ENCODE measurements at places on chromosomes 2 and 18. TPM values are rescaled to one million over a fixed set of nuclear protein-coding genes. Genes with fewer than 3 reads are reported as not detected.
A peak's percentile ranks its signal among the peaks of the same experiment; 100 is the strongest.

DNA sequence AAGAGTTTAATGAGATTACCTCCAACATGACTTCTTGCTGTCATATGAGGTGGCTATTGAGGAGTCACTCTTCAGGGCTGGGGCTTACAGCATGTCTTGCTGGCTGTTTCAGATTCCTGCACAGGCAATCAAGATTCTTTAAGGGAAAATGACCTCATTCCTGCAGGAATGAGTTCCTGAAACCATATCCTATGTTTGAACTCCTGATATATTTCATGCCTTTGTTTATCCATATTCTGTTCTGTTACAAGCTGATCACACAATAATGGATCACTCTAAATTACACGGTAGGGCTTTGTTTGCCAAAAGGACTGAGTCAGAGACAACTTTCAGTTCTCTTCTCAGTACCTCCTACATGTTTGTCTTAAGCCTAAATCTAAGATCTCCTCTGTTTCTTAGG is 879.8 kb upstream of the PIK3C3 start:
- no peaks in the 10 kb centered on the region for H3K4me1 ChIP-seq
- H3K27ac ChIP-seq, result no peak overlapping the region
- no peaks in the 10 kb centered on the region for H3K36me3 ChIP-seq

GRCh38 chr2:170213651-170214050 is 35.7 kb downstream of the MYO3B start:
- no peak for DNase-seq
- no peaks in the 10 kb centered on the region for H3K4me1 ChIP-seq
- no peaks in the 10 kb centered on the region for H3K36me3 ChIP-seq
- H3K4me3 ChIP-seq, result no peak overlapping the region
- no peak overlapping the region for H3K27ac ChIP-seq
- H3K27me3 ChIP-seq, result peaks cover 13% of the 10 kb centered on the region

Gene NT5C1B
- not detected for total RNA-seq

- H3K4me1 ChIP-seq, result peaks cover 61% of the 10 kb centered on the region
- H3K27me3 ChIP-seq, result no peaks in the 10 kb centered on the region
- peak overlapping the region; percentile 88 for H3K27ac ChIP-seq
- peak; percentile 77 for DNase-seq
Measured at GRCh38 chr2:189304360-189304759, 124.8 kb upstream of the COL5A2 start.

- no peaks in the 10 kb centered on the region for H3K36me3 ChIP-seq
- no peak for DNase-seq
- no peak overlapping the region for H3K4me3 ChIP-seq
- no peak overlapping the region for H3K27ac ChIP-seq
- H3K27me3 ChIP-seq, result no peaks in the 10 kb centered on the region
Measured at GRCh38 chr2:19198381-19198780, 160.0 kb downstream of the OSR1 start.

GRCh38 chr2:172387361-172387760 is 40.0 kb upstream of the ITGA6 start:
- no peaks in the 10 kb centered on the region for H3K36me3 ChIP-seq
- no peak for DNase-seq
- peaks cover 3% of the 10 kb centered on the region for H3K27me3 ChIP-seq

DNA sequence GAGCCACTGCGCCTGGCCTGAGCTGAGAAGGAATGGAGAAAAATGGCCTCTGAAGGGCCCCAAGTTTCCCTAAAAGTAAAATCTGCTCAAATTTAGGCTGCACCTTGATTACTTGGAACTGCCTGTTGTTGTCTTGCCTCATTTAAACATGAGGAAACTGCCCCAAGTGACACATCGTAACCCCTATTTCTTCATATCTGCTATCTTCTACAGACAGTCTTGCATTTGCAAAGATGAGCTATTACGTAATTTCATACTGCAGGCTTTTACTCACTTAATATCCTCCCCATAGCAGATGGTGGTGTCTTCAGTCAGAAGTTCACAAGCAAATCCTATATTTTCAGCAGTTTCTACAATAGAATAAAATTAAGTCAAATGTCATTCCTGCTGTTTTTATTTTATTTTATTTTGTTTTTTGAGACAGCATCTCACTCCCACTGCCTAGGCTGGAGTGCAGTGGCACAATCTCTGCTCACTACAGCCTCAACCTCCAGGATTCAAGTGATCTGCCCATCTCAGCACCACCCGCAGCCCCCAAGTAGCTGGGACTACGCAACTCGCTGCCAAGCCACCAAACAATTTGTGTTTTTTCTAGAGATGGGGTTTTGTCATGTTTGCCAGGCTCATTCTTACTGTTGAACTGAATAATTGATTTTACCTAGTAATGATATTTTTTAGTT is 45.3 kb upstream of the NARS1 start:
- no peak overlapping the region for H3K4me3 ChIP-seq
- H3K27me3 ChIP-seq, result no peaks in the 10 kb centered on the region
- no peak for DNase-seq
- H3K27ac ChIP-seq, result no peak overlapping the region

Gene ATP6V1C2
- not detected for total RNA-seq

DNA sequence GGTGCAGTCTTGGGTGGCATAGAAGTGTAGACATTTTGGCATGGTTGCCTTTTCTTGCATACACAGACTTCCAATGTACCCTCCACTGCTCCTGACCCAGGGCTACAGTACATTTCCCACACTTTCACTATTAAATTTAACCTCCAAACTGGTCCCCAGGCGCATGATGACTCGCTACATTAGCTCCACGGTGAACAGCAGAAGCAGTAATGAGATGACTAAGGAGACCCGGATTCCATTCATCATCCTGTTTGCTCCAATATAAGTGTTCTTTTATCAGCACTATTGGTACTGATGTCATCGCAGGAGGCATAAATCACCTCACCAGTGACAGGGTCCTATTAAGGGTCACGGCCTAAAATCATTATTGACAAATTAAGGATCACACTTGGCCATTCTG is 316.5 kb downstream of the EN1 start:
- no peaks in the 10 kb centered on the region for H3K4me1 ChIP-seq
- no peak overlapping the region for H3K27ac ChIP-seq
- no peak overlapping the region for H3K4me3 ChIP-seq
- H3K27me3 ChIP-seq, result peaks cover 2% of the 10 kb centered on the region
- DNase-seq, result no peak

Gene UGT1A10
- not detected for total RNA-seq

DNA sequence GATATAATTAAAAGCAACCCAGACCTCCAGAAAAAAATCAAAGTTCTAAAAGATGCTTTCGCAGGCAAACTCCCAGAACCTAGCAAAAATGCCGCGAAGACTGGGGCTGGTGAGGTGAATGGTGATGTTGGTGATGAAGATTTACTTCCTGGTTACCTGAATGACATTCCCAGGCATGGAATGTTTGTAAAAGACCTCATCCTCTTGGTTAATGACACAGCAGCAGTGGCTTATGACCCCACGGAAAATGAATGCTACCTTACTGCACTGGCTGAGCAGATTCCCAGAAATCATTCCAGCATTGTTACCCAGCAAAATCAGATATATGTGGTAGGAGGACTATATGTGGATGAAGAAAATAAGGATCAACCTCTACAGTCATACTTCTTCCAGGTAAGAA is 994 bp downstream of the KLHL41 start:
- H3K27ac ChIP-seq, result no peak overlapping the region
- no peaks in the 10 kb centered on the region for H3K4me1 ChIP-seq
- H3K4me3 ChIP-seq, result no peak overlapping the region
- no peaks in the 10 kb centered on the region for H3K36me3 ChIP-seq
- H3K27me3 ChIP-seq, result peaks cover 2% of the 10 kb centered on the region

Measured in activated CD8-positive, alpha-beta T cell treated with anti-CD3 and anti-CD28 coated beads, Interleukin-2, amount 10 ng/mL, durations not matched to agents 7 days and 5 days (primary cell).